ENCODE measurements at places on chromosomes 5 and 9.

DNA sequence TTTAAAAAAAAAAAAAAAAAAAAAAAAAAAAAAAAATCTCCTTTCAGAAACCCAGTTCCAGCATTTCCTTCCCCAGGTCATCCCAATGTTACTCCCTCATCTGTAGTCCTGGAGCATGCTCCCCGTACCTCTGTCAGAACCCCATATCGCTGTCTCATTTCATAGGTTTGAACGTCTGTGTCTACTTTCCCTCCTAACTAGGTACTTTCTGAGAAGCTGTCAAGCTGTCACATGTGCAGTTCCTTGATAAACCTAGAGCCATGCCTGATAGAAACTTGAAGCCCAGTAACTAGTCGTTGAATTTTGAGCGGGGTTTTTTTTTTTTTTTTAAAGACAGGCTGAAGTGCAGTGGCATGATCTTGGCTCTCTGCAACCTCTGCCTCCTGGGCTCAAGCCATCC, 15.6 kb downstream of the EXOSC3 start:
- DNase-seq: no peak

GRCh38 chr5:94793816-94794198, 175.3 kb downstream of the SLF1 start:
- peak; percentile 63 for DNase-seq

DNA sequence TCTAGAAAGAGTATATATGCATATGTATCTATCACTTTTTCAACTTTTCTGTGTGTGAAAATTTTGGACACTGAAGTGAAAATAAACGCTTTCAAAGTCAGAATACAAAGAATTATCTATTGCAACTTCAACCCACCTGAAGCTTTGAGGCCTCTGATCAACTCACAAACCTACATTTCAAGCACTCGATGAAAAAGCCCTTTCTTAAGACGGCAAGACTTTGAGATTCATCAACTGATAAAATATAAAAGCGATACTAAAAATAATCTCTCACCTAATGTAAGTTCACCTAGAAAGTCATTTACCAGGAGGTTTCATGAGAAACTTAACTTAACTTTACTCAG, 1.2 kb downstream of the GOLPH3 start:
- peak; percentile 35 for DNase-seq

- DNase-seq: no peak
Observed at GRCh38 chr5:62044989-62045388, 261.0 kb upstream of the KIF2A start.

Data from bronchial epithelial cell (primary cell).